ENCODE measurements at places on chromosomes 5 and 9.

GRCh38 chr9:99118782-99119466 is 14.0 kb downstream of the TGFBR1 start:
- DNase-seq: no peak

DNA sequence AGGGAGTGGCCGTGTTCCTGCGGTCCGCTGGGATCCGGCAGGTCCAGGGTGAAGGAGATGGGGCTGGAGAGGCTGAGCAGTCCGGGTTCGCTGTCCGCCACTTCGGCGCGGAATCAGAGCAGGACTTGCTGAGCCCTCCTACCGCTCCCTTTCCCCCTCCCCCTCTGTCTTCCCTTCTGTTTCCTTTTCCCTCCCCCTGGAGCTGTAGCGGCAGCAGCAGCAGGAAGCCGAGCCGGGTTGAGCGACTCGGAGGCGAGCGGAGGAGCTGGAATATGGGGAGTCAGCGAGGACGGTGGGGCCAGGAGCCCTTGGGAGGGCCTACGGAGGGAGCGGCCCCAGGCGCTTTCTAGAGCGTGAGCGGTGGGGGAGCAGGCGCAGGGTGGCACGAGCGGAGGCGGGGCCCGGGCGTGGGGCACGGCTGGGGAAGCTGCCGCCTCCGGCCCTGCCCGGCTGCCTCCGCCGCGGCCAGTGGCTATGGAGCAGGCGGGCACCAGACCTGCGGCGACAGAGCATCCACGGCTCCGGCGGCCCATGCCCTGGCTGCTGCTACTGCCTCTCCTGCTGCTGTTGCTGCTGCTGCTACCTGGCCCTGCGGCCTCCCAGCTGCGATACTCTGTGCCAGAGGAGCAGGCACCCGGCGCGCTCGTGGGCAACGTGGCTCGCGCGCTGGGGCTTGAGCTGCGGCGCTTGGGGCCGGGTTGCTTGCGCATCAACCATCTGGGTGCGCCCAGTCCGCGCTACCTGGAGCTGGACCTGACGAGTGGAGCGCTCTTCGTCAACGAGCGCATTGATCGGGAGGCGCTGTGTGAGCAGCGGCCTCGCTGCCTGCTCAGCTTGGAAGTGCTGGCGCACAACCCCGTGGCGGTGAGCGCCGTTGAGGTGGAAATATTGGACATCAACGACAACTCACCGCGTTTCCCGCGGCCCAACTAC is at the start of gene PCDHAC2:
PCDHAC2 (plus strand) TSS at position 184 of the 933 bp plus-strand sequence; CDS start at position 475, 291 bp downstream.
- DNase-seq: peak; percentile 74

DNA sequence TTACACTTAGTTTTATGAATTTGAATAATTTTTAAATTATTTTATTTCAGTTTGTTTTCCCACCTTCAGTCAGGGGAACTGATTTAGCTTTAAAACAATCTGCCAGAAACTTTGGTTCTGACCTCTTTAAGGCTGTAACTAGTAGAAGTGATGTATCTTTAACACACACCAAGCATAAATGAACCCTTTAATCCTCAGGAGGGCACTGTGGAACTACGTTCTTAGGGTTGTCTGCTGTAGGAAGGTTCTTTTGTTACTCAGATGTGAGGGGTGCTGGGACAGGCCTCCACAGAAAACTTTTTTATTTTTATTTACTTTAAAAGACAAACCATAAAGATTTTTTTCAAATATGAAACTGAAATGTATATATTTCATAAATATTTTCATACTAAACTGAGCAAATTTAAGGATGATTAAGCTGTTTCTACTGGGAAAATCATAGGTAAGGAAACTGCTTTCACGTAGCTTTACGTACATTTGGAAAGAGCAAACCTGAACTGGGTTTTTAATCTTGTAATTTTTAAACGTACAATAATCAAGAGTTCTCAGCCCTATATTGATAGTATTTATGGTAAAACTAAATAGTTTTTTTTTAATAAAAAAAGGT is 5.3 kb downstream of the KLF4 start:
- DNase-seq: peak; percentile 49

DNA sequence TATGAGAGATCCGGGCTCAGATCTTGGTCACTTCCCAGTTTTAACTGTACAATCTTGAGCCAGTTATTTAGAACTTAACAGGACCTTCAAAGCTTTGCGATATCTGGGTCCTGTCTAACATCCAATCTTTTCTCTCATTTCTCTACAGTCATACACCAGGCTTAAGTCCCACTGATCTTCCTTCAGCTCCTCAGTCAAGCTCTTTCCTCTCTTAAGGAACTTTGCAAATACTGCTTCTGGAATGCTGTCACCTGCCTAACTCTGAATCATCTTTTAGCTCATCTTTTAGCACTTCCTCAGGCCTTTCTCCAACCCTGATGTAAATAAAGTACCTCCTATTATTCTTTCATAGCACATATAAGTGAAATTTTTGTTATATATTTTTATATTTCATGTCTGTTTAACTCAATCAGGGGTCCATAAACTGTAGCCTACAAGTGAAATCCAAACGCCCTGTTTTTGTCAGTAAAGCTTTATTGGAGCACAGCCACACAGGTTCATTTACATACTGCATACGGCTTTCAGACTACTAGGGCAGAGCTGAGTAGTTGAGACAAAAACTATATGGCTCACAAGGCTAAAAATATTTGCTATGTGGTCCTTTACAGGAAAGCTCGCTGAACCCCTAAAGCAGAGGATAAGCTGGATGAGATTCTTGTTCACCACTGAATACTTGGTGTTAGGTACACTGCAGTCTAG is 63.5 kb downstream of the MEF2C start:
- DNase-seq: no peak

DNA sequence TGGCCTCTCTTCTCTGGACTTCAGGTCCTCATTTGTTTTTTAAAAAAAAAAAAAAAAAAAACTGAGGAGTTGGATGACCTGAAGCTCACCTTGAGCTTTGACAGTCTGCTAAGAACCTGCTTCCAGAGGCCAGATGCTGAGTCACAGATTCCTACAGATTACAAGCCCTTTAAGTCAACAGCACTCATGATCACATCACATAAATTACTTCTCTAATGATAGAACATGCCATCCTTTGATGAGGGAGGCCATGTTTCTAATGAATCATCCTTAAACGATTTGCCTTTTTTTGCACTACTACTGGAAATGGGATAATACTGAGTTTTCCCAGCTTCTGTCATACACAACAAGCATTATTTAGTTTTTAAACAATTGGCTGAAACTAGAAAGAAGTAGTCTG is 34.2 kb upstream of the MYOT start:
- no peak for DNase-seq

GRCh38 chr9:126366366-126367011 is 39.9 kb downstream of the MVB12B start:
- no peak for DNase-seq

GRCh38 chr5:124054564-124054963 is 542.6 kb downstream of the CSNK1G3 start:
- no peak for DNase-seq

DNA sequence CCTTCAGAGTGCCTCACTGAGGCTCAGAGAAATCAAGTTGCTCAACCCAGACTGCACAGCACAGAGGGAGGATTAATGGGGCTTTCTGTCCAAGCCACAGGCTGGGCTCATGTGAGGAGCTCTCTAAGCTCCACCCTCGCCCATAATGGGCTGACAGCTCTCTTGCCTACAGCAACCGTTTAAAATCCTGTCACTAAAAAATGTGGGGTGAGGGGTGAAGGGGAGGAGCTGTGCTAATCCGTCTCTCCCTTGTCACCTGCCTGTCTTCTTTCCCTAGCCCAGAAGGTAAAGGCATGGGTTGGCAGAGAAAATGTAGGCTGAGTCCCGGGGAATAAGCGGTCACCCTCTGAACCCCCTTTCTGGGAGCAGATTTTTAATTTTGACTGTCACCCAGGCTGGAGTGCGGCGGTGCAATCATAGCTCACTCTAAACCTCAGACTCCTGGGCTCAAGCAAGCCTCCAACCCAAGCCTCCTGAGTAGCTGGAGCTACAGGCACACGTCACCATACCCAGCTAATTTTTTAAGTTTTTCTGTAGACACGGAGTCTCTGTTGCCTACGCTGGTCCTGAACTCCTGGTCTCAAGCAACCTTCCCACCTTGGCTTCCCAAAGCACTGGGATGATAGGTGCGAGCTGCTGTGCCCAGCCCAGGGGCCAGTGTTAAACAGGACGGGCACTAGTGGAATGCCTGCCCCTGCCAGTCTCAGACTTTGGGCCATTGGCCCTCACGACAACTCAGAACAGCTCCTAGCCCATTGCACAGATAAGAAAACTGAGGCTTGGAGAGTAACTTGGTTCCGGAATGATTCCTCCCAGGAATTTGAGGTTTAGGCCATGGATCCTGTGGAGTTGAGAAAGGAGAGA is 89.5 kb downstream of the LMX1B start:
- peak; percentile 11 for DNase-seq

DNA sequence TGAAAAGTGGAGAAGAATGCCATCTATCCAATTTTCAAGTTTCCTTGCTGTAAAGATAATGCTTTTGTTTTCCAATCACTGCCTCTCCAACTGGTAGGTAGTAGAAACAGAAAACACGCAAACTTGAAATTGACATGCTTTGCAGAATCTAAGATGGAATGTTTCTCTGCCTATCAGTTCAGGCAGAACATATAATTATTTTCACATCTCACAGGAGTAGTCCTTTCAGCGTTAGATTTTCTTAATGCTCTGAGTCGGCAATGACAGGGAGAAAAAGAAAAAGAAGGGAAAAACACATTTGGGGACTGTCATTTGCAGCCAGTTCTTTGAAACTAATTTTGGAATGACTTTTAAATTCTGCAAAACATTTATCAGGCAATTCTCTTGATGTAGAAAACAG is 818.7 kb upstream of the PTPRD start:
- no peak for DNase-seq

DNA sequence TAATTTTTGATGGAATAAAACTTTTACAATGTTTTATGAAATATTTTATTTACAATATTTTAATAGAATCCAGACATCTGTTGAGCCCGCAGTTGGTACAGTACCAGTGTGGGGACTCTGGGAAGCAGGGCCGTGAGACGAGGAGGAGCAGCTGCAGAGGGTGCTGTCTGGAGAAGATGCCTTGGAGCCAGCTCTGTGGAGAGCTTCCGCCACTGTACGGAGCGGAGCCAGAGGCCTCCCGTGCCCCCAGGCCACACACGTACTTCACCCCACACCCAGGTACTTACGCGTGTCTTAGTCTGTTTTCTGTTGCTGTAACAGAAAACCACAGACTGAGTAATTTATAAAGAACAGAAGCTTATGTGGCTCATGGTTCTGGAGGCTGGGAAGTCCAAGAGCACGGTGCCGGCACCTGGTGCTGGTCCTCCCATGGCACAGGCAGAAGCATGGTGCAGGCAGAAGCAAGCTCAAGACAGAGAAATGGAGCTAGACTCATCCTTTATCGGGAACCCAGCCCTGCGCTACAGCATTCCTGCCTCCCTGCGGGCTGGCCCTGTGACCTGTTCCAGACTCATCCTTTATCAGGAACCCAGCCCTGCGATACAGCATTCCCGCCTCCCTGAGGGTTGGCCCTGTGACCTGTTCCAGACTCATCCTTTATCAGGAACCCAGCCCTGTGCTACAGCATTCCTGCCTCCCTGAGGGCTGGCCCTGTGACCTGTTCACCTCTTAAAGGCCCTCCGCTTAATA is 23.3 kb downstream of the CEP72 start:
- peak; percentile 5 for DNase-seq

DNA sequence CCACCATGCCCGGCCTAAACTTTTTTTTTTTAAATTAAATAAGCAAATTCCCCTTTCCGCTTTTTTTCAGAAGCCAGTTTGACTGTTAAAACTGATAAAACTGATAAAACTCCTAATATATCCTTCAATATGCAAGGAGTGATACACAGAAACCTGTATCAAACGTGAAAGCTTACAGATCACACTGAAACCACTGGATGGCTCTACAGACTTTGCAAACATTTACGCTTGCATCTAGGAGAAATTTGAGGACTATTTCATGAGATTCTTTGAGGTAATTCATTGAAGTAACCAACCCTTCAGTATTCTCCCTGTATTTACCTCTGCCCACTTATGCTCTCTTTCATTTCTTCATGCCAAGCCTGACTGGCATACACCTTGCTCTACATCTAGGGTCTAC is 40.6 kb upstream of the CHD1 start:
- no peak for DNase-seq

DNA sequence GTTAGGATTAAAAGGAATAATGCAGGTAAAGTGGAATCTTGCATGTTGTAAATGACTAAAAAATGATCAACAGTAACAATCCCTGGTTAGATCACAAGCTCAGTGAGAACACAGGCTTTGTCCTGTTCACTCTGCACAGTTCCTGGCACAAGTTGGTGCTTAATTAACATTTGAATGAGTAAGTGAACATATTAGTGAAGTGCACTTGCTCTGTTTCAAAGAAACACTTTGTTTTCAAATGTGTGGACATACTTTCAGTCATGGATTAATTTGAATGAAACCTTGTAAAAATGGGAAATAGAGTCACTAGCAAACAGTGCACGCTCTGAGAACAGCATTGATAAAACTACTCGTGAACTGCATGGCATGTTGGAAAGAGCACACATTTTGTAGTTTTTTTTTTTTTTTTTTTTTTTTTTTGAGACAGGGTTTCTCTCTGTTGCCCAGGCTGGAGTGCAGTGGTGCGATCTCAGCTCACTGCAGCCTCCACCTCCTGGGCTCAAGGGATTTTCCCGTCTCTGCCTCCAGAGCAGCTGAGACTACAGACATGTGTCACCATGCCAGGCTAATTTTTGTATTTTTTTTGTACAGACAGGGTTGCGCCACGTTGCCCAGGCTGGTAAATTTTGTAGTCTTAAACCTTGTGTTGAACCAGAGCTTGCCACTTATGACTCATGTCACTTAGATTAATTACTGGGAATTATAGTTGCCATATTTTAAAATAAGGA is 159.9 kb downstream of the LURAP1L start:
- no peak for DNase-seq

GRCh38 chr9:12774861-12775678 is at the start of gene LURAP1L:
LURAP1L (plus strand) TSS chr9:12775020; CDS start chr9:12775716, 696 bp downstream.
- DNase-seq: peak; percentile 82

Data from left hindlimb (tissue), 1 donor.